Stimulated activated CD4-positive, alpha-beta T cell treated with anti-CD3 and anti-CD28 coated beads, Interleukin-1b, Interleukin-23, amount 100 ng/mL, for 48 hours (primary cell): ENCODE measurements at places on chromosomes 1 and 21.

GRCh38 chr1:114745291-114745690 lies 12.5 kb downstream of the CSDE1 start:
- DNase-seq, result no peak

DNA sequence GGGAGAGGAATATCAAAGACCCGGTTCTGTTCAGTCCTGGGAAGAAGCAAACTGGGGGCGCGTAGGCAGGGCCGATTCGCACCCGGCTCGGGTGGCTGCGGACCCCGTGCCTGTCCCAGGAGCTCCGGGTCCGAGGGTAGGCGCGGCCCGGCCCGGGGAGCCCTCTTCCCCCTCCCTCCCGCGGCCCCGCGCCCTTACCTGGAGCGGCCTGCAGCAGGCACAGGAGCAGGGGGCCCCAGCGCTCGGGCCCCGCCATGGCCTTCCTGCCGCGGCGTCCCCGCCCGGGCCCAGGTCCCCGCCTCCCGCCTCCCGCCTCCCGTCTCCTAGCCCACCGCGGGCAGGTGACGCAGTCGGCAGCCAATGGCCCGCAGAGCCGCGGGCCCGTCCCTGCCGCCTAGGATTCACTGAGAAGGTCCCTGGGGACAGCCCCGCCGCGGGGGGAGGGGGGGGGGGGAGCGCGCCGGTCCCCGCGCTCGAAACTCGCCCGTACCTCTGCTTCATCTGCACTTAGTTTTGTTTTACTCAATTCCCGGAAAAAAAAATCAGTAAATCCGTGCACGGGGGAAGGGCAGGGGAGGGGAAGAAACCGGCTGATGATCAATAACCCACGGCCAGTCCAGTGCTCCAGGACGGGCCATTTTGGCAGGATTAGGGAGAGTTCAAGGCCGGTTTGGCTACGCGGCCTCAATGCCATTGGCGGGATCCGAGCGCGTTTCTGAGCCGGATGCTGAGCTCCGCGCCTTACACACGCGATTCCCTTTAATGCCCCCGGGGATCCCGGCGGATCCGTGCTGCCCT lies at the start of gene IFNLR1:
Gene IFNLR1, minus strand, starts transcription at position 297 of the 798 bp plus-strand sequence. Its CDS starts 41 bp downstream, at position 256.
- DNase-seq, result peak; percentile 83

- DNase-seq, result no peak
Measured at GRCh38 chr1:44339731-44340130, 15.3 kb downstream of the ERI3 start.

DNA sequence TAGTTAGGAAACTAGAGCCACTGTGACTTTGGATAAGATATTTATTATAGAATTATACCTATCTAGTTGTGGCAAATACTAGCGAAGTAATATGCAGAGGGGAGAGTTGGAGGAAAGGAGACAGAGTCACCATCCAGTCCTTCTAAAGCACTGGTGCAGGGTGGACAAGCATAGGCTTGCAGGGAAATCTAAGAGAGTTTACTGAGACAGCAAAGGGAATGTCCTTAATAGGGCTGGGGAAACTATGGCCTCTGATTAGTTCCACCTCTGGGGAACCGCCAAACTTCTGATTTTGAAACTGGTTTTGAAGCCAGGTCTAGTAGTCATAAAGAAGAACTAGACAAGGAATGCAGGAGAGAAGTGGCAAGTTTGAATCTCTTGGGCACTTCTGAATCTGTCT lies 407.9 kb downstream of the VAV3 start:
- no peak for DNase-seq

GRCh38 chr1:107379826-107380225 lies 239.0 kb downstream of the NTNG1 start:
- DNase-seq, result no peak

GRCh38 chr1:168614235-168614634 lies 37.8 kb downstream of the XCL1 start:
- no peak for DNase-seq

GRCh38 chr1:55696181-55696754 lies 481.1 kb upstream of the USP24 start:
- no peak for DNase-seq

GRCh38 chr1:145782272-145783099 lies 41.4 kb downstream of the RNF115 start:
- no peak for DNase-seq

DNA sequence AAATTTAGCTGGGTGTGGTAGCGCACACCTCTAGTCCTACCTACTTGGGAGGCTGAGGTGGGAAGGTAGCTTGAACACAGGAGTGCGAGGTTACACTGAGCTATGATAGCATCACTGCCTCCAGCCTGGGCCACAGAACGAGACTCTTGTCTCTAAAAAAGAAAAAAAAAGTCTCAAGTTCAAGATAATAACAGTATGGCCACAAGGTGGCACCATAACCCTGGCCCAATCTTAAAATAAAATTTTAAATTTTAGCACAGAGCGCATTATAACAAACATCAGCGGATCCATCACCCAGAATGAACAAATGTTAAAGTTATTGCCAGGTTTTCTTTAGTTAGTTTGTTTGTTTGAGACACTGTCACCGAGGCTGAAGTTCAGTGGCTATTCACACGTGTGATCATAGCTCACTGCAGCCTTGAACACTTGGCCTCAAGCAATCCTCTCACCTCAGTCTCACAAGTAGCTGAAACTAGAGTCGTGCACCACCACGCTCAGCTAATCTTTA lies 2.9 kb upstream of the HTR6 start:
- DNase-seq, result no peak
